Bronchial epithelial cell (primary cell): ENCODE measurements at places on chromosomes 11 and 22.

GRCh38 chr11:103920933-103921332 lies 115.5 kb upstream of the DDI1 start:
- no peak for DNase-seq

DNA sequence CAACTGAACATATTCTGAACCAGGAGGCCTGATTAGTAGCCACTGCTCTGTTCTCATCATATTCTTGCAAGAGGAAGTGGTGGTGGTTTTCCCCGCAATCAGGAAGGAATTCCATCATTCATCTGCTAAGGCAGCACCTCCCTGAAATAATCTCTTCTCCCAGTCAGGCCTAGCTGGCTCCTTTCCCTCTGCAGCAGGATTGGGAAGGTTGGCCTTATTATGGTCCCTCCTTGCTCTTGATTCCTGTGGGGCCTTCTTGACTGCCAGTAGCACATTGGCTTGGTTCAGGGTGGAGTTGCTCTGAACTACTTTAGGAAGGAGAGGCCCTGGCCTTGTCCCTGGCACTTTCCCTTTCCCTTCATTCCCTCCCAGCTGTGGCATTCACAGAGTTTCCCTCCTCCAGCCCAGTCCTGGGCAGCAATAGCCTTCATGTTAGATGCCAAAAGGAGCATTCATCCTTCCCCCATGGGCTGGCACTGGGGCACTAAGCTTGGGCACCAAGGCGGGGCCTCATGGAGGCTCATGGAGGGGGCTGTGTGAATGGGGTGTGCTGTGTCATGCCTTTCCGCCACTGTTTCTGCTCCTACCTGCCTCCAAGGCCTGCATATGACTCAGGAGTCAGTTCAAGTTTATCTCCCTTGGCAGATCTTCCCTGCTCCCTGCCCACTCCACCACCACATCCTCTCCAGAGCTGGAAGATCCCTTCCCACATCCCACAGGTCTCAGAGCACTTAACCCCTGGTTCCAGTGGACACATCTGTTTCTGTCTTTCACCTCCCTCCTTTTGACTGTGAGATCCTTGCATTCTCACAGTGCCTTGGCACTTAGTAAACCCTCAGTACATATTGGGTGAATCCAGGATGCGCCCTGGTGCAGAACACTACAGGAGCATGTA lies 27.6 kb upstream of the CD44 start:
- DNase-seq = peak; percentile 97

GRCh38 chr11:130774703-130775102 lies 141.6 kb downstream of the SNX19 start:
- DNase-seq = no peak

DNA sequence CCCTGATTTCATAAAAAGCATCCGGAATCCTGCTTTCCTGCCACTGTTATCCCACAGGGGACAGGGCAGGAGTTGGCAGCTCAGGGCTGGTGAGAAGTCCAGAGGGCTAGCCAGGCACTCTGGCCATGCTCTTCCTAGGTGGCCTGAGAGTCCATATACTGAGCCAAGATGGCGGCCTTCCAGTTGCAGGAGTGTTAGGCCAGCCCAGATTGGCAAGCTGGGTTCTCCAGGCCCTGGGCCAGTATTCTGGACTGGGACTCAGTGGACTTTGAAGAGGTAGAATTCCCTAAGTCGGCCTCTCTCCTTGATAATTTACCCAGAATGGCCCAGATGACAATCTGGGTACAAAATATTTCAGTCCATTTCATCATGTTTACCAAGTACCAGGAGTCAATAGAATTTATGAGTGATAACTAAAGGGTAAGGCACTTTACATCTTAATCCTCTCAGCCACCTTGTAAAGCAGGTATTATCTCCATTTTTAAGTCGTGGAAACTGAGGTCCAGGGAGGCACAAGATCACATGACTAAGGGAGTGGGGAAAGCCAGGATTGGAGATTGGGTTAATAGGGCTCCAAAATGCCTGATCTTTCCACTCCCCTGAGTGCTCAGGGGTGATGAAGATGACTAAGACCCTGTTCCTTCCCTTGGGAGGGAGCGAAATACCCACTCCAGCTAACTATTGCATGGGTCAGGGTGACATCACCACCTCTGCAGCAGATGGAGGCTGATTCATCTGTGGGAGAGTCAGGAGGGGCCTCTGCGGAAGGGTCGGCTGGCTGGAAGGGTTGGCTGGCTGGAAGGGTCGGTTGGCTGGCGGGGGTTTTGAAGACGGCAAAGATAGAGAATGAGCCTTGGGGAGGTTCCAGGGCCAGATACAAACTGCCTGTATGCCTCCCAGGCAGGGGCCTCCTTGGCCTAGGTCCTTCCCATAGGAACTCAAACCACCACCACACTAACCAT lies 1.2 kb upstream of the MICALL1 start:
- DNase-seq = peak; percentile 99

- DNase-seq = peak; percentile 25
Measured at GRCh38 chr11:87871056-87871455, 304.2 kb downstream of the RAB38 start.

GRCh38 chr11:8665222-8665621 lies 17.2 kb downstream of the TRIM66 start:
- DNase-seq = no peak

DNA sequence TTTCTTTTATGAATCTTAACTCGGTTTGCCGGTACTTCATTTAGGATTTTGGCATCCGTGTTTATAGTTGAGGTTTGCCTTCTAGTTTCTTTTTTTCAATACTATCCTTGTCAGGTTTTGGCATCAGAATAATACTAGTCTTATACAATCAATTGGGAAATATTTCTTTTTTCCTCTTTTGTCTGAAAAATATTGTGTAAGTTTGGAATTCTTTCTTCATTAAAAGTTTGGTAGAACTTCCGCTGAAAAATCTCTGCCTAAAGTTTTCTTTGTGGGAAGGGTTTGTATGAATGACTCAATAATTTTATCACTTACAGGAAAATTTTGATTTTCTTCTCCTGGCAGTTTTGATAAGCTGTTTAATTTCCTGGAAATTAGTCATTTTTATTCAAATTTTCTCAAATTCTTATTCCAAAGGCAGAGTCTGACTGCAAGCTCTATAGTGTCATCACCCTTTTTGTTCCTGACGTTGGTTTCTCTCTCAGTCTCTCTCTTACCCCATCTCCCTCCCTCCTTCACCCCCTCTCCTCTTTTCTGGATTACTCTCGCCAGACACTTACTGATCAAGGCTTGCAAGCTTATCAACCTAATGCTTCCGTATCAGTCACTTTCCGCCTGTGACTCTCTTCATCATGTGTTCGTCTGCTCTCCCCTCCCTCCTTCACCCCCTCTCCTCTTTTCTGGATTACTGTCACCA lies 555.7 kb downstream of the TBC1D22A start:
- no peak for DNase-seq

GRCh38 chr22:36818010-36818642 lies 1.3 kb upstream of the PVALB start:
- DNase-seq = peak; percentile 26

- peak; percentile 23 for DNase-seq
Measured at GRCh38 chr11:1877211-1878136, 14.2 kb downstream of the PRR33 start.

- peak; percentile 32 for DNase-seq
Measured at GRCh38 chr11:64553554-64554201, 37.3 kb upstream of the SLC22A12 start.

DNA sequence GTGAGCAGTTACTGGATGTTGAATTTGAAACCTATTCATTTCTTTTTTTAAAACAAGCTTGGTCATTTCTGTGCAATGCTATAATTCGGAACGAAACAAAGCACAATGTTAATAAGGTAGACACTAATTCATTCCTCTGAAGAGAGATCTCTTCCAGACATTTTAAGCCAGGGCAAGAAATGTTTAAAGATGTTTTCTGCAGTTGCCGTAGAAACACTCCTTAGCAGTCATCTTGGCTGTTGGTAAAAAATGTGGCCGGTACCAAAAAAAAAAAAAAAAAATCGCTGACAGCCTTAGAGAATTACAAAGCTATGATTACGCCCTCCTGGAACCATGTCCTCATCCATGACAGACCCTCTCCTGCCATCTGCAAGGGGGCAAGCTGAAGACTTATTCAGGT lies 66.4 kb upstream of the TTC12 start:
- no peak for DNase-seq

- no peak for DNase-seq
Measured at GRCh38 chr22:45065726-45066125, 55.9 kb upstream of the PHF21B start.

DNA sequence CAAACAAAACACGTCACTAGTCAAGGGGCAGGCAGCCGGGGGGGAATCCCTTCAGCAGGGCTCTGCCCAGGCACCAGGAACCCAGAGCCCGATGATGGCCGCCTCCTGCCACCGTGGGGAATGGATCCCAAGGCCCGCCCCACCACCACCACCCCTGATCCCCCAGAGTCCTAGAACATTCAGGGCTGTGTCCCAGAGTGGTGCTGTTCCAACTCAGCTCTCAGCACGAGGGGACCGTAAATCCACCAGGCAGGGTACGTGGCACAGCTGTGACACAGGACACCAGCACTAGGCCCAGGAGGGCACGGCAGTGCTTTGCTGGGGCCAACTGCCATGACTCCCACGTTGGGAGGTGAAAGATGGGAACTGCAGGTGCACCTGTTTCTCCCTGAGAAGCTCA lies 29.6 kb downstream of the ANO1 start:
- DNase-seq = no peak

GRCh38 chr11:120375076-120375475 lies 38.9 kb downstream of the ARHGEF12 start:
- no peak for DNase-seq

DNA sequence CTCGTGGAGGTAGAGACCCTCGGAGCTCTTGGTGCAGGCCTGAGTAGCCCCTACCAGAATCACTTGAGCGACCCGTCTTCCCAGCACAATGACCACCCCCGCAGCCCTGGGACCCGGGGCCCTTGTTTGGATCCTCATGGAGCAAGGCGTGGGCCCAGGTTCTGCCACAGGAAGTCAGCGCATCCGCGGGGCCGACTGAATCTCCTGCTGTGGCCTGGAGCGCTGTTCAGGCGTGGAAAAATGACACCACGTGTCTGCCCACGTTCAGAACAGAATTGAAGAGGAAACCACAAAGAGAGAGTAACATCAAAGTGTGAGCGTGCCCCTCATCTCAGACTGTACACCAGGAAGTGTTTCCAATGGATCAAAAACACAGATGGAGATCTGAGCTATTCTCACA lies 1479.2 kb downstream of the TBC1D22A start:
- no peak for DNase-seq

DNA sequence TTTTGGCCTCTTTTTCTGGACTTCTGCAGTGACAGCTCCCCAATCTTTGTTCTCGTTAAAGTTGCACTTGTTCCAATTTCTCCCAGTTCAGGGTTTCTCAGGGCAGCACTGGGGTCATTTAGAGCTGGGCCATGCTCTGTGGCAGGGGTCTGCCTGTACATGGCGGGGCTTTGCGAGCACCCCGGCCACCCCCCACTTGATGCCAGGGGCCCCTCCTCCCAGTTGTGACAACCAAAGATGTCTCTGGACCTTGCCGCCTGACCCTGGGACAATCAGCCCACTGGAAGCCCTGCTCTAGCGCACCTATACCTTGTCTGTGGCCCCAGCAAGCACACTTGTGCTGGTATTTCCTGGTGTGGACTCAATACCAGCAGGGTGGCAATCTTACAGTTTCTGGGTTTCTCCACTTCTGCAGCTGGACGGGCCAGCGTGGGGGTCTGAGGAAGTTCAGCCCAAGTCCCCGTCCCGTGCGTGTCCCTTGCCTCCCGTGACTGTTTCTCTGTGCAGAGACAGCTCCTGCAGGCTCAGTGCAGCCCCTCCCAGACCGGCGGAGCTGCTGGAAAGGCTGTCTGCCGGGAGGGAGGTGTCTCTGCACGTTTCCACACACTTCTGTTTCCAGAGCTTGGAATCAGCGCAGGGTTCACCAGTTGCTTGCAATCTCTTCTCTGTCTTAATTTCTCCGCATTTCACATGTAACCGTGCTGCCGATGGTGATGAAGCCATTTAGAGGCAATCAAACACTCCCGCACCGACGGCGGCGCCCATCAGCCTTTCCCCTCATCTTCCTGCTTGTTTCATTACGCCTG lies 1328.9 kb downstream of the BRD1 start:
- DNase-seq = no peak

- no peak for DNase-seq
Measured at GRCh38 chr11:96013461-96014213, 89.7 kb upstream of the MTMR2 start.

DNA sequence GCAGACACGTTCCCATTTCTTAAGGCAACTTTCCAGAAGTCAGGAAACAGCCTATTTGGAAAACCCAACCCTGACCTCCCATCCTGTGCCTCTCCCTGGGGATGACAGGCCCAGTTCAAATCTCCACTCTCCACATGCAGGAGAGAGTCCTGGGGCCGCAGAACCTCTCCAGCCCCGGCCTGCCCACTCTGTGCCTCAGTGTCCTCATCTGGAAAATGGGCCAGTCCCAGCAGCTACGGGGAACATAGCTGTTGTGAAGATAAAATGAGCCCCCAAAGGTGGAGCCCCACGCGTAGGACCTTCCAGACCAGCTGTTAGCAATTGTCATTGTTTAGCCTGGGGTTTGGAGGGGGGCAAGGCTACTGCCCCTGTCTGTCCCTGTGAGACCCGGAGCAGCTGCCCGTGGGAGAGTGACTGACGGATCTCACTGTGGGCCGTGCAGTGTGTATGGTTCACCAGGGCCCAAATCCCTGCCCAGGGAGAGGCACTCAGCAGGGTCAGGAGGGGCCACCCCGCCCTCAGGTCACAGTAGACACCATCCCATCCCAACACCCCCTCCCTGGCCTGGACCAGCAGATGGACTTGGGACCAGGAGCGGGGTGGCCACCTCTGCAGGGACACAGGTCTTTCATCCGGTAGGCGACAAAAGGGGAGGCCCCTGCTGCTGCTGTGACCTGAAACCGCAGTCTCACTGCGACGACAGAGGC lies 145.9 kb downstream of the CTTN start:
- no peak for DNase-seq

DNA sequence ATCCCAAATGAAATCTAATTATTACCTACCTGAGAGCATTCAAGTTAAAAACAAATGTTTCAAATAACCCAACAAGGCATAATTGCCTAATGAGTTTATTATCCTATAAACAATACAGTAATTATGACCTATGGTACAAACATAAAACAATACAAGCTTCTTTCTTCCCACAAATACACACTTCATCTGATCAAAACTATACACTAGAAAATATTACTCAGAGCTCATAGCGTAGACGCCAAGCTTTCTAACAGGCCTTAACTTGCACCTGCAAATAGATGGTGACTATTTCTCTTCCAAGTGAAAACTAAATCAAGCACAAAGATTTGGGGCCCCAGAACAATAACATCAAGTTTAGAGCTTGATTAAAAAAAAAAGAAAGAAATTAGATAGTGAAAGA lies 78.1 kb downstream of the SOX6 start:
- peak; percentile 83 for DNase-seq

GRCh38 chr11:67613313-67613959 lies 6.7 kb downstream of the NDUFV1 start:
- DNase-seq = no peak
